Stimulated activated CD8-positive, alpha-beta memory T cell treated with anti-CD3 and anti-CD28 coated beads, Interleukin-7, amount 100 ng/mL, for 4 hours (primary cell): ENCODE measurements at places on chromosomes 12 and 14.

DNA sequence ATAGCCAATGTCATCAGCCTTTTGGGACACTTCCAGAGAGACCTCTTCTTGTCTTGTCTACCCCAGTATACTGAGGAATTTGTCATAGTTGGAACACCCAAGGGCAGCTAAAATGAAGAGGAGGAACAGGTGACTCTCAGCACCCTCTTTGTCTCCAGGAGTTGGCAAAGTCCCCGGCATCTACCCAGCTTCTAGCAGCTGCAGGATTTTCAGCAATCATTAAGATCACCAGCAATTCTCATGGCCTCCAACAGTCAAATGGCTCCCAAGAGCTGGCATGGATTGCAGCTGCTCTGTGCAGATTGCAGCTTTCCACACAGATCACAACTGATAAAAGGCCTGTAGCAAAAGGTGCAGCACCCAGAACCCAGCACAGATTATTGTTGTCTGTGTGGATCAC is 32.9 kb downstream of the RERGL start:
- no peak for DNase-seq

- DNase-seq, result no peak
Observed at GRCh38 chr14:92501891-92502351, 11.7 kb upstream of the RIN3 start.

DNA sequence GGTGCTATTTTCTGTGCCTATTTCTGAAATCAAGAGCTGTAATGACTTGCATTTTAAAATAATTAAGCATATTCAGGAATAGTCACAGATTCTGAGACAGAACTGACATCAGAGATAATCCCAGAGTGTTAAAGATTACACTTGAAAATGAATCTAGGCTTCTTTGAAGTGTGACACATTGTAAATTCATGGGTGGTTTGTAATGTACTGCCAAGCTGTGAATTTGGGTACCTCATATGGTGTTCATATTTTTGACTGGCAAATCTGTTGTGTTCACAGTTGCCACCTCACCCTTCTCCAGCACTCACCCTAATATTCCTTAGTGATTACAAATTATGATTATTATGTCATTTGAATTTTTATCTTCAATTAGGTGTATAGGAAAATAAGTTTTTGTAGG is 78.5 kb upstream of the CSRP2 start:
- no peak for DNase-seq

DNA sequence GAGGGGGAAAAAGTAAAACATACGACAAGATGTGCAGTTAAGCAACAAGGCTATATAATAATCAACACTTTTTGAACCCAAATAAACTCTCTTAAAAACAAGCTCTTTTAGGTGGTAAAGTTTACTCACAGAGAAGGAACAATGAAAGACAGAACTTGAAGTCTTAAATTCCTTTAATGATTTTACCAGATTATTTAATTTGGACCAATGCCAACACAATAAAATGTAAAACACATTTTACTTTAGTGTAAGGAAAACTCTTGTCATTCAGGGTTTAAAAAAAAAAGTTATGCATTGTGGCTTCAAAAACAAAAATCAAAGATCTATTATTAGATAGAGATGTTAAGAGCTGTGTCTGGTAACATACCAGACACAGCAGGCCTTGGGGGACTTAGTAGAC is 13.1 kb downstream of the TSPAN8 start:
- no peak for DNase-seq

DNA sequence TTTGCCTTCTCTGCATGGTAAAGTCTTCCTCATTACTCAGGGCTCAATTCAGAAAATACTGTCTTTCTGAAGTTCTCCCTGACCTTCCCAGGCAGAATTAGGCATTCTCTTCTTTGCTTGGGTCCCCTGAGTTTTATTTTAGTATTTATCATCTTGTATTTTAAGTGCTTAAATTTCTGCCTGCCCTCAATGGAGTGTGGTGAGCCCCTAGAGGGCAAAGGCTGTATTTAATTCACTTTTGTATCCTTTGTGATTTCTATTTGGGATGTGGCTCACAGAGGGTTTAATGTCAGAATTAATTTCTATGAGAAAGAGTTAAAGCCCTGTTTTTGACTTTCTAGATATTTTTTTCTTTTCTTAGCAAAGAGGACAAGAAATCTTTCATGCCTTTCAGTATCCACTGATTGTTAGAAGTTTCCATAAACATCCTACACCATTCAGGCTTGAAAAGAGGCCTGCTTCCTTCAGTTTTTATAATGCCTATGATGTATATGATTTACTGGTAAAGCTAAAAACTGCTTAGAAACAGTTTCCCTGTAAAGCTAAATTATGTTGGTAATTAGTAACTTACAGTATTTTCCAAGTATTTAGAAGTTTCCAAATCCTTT is 55.6 kb upstream of the PTPRB start:
- no peak for DNase-seq

- no peak for DNase-seq
Observed at GRCh38 chr14:61899497-61899896, 137.3 kb downstream of the SNAPC1 start.

GRCh38 chr14:58280954-58281787 is 17.2 kb upstream of the ARID4A start:
- DNase-seq, result no peak

DNA sequence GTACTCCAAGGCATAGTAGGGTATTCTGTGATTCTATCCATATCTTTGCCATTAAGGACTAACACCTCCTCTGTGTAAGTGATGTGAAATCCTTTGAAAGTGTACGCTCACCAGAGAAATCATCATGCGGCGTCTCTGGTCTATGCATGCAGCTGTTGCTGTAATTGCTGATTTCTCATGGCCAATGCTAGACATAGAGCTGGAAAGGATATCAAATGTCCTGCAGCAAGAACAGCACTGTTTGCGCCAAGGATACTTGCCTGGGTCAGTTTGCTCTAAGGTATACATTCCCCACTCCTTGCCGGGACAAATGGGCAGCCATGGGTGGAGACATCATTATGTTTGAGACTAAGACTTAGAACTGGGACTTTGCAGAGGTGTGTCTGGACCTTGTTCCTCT is 896.4 kb downstream of the BCL11B start:
- no peak for DNase-seq

- DNase-seq, result no peak
Observed at GRCh38 chr12:18242380-18243089, 18.8 kb upstream of the PIK3C2G start.

DNA sequence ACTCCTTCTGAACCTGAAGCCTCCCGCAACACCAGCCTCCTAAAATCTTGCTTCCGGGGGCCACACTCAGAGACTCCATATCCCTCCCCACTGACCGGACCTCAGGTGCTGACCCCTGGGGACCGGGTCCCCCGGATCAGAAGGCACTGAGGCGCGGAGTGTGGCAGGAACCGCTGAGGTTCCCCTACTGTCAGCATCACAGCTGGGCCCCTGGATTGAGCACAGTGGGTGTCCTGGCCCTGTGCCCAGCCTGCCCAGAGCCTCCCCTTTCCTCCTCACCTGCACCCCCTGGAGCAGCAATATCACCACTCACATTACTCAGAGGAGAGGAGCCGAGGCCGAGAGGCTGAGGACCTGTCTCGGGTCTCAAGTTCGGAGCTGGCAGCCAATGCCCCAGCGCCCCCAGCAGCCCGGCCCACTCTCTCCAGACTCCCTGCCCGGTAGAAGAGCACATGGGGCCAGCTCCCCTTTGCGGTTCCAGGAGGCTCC is 101.2 kb upstream of the EIF5 start:
- no peak for DNase-seq

GRCh38 chr14:99325591-99325990 is 53.6 kb upstream of the BCL11B start:
- DNase-seq, result no peak
